ENCODE measurements at places on chromosomes 6 and 20.

GRCh38 chr6:24987446-24988115 is 51.8 kb upstream of the RIPOR2 start:
- DNase-seq = no peak

- no peak for DNase-seq
Observed at GRCh38 chr6:111478064-111478476, 4.9 kb downstream of the REV3L start.

- no peak for DNase-seq
Observed at GRCh38 chr6:107144666-107145065, 29.4 kb upstream of the BEND3 start.

- DNase-seq = no peak
Observed at GRCh38 chr6:68159433-68159832, 475.6 kb upstream of the ADGRB3 start.

DNA sequence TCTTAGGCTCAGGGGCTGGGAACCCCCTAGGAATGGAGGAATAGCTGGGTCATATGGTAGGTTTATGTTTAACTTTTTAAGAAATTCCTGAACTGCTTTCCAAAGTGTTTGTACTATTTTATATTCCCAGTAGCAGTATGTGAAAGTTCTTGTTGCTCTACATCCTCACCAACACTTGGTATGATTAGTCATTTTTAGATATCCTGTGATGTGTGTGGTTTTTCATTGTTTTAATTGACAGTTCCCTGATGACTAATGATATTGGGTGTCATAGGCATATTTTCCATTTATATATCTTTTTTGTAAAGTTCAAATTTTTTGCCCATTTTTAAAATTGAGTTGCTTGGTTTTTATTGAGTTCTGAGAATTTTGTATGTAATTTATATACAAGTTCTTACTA is 72.3 kb downstream of the SLC16A10 start:
- no peak for DNase-seq
